ENCODE measurements at places on chromosomes 2 and 18. TPM values are rescaled to one million over a fixed set of nuclear protein-coding genes. Genes with fewer than 3 reads are reported as not detected.

Gene NAPG
- total RNA-seq: 31.0 TPM

Gene GPR75
- total RNA-seq: 1.8 TPM

Gene INO80D
- 7.1 TPM for total RNA-seq

Gene UGT1A6
- total RNA-seq: 549 TPM

Gene KCNJ13
- total RNA-seq: not detected

Gene EXOC6B
- total RNA-seq: 34.3 TPM

Gene ERICH2
- total RNA-seq: 2.0 TPM

Gene CCDC85A
- total RNA-seq: not detected

DNA sequence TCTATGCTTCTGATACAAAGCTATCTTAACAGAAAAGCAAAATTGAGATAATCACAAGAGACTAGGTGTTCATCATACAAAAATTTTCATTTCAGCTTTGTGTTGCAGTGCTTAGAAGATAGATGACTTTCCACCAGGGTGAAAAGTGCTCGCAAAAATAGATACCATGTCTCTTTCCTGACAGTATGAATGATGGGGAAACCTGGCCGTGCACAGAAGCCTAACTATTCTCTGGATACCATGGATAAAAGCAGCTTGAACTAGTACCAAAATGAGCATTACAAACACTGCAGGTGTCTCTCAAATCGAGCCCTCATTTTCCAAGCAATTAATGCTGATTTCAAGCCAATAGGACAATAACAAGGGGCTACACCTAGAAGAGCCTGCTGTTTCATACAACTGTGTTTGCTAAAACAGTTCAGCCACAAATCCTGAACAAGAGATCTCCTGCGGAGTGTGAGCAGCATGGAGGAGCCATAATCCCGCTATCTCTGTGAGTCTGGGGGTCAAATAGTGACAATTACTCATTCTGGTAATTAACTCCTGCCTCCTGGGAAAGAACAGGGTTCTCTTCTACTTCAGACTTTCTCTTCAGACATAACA lies 507.6 kb downstream of the PID1 start:
- no peak for DNase-seq

- DNase-seq: no peak
Measured at GRCh38 chr2:127589841-127590240, 54.4 kb downstream of the MYO7B start.

- no peak for DNase-seq
Measured at GRCh38 chr2:200477667-200478131, 32.2 kb downstream of the KCTD18 start.

DNA sequence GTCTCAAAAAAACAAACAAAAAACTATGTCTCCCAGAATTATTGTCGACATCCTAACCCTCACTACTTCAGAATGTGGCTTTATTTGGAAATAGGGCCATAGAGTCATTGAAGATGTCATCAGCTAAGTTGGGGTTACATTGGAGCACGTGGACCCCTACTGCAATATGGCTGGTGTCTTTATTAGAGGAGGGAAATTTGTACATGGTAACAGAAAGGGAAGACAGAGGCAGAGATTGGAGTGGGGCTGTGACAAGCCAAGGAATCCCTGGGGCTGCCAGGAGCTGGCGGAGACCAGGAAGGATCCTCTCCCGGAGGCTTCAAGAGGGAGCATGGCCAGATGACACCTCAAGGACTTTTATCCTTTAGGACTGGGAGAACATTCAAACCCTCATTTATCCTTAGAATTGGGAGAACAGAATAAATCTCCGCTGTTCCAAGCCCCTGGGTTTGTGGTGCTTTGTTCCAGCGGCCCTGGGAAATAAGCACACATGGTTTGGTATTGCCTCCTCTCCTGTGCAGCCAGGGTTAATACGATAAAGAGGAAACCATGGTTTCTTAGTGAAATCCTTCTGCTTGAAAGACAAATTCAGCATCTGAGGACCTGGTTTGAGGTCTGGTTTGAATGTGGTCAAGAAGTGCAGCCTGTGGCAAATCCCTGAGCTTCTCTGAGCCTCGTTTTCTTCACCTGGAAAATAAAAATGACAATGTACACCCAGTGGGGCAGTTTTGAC lies 184.7 kb downstream of the MYCN start:
- no peak for DNase-seq

GRCh38 chr2:83342860-83343329 lies 1116.2 kb downstream of the SUCLG1 start:
- no peak for DNase-seq

- no peak for DNase-seq
Measured at GRCh38 chr2:7029291-7030059, 112.3 kb downstream of the RNF144A start.

DNA sequence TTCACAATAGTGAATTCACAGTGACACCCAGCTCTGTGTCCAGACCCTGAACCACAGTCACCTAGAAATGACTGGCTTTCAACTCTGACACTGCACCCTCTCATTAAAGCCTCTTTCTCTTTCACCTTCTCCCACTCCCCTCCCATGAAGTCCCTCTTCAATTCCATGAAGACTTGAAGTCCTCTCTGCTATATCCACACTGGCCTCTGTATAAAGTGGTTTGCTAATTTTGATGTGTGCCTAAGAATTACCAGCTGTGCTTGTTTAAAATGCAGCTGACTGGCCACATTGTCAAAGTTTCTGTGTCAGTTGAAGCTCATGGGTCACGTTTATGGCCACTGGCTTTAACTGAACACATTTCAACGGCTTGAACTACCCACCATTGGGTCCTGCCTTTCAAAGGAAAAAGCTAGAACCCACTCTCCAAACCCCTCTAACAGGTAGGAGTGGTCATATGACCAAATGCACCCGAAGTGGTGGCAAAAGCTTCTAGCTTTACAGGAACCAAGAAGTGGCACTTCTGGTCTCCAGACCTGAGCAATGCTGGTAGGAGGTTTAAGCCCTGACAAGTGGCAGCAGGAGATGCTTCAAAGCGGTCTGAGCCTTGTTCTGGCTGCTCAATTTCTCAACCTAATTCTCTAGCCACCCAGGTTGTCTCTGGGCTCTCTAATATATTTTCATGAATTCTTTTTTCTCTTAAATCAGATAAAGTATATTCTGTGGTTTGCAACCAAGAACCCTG lies 34.2 kb downstream of the B4GALT6 start:
- DNase-seq: no peak

DNA sequence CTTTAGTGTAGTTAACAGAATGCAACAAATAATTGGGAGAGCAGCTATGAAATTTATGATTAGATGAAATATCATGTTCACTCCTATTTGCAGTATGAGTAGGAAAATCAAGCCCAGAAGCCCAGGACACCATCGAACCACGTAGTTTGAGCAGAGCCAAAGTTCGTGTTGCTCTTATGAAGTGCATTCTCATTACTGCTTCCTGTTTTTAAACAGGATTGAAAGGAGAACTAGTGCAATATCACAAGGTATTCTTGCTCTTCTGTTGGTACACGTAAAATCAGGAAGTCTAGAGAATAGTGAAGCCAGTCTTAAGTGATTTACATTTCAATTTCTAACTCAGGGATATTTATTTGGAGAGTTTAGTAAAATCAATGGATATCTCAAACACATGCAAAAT lies 21.1 kb downstream of the ARHGAP15 start:
- DNase-seq: no peak

DNA sequence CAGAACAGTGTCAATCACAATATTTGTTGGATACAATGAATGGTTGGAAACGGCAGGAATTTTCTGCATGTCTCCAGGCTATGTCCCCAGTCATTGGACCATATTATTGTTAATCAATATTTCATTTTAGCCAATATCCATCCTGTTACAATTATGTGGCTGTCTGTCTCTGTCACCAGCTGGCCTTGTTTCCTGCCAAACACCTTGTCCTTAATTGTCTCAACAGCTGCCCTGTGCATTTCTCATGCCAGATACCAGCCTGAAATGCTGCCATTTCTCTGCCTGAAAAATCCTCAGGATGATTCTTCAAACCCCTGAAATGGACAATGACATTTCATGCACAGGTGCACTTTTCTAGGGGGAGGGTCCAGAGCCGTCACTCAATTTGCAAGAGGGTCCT lies 170.6 kb downstream of the ALPK2 start:
- no peak for DNase-seq

DNA sequence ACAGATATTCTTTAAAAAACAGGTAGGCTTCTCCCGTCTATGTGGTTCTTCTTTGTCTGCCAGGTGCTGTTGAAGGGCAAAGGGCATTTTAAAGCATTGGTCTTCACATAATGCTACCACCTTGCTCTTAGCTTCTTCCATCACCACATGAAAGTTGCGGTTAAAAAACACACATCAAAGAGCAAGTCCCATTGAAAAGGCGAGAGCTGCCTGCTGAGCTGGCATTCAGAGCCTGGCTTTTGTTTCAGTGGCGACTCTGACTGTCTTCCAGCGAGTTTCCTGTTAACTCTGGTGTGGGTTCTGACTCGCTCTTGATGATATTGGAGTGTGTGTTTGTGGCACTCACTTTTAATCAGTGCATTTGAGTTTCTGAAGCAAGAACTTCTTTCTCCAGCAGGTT lies 624.9 kb upstream of the FANCL start:
- DNase-seq: no peak

- no peak for DNase-seq
Measured at GRCh38 chr2:187379869-187380268, 68.2 kb downstream of the CALCRL start.

DNA sequence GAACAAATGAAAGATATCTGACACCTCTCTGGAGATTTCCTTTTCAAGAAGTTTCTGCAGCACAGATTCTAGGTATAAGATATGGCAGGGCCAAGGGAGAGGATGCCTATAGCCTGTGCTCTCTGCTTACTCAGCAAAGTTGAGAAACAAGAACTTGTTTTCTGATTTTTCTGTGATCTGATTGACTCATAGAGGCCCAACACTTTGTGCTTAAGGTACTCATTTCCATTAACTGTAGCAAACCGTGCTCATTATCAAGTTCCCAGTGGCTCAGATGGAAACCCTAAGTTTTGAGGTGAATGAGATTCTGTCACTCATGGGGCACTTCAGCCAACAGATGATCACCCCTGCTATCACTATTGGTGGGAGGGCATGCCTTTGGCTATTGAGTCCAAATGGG lies 124.3 kb downstream of the SP100 start:
- no peak for DNase-seq

Data from PC-9 (cell line).